ENCODE measurements at places on chromosomes 12 and 14.
A peak's percentile ranks its signal among the peaks of the same experiment; 100 is the strongest.

DNA sequence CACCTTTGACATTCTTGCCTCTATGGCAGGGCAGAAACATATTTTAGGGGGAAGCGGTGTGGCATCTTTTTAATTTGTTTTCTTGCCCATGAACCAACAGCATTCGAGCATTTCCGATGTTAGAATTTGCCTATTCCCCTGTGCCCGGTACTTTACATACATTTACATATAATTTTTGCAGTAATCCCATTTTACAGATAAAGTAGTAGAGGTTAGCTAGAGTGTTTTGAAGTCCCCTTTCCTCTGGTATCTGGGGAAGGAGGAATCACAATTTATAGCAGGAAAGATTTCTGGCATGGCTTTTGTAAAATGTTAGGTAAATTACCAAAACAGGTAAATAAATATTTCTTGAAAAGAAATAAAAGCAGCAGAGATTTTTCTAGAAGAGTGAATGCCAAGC lies 1.6 kb downstream of the BORCS5 start:
- no peak for DNase-seq

DNA sequence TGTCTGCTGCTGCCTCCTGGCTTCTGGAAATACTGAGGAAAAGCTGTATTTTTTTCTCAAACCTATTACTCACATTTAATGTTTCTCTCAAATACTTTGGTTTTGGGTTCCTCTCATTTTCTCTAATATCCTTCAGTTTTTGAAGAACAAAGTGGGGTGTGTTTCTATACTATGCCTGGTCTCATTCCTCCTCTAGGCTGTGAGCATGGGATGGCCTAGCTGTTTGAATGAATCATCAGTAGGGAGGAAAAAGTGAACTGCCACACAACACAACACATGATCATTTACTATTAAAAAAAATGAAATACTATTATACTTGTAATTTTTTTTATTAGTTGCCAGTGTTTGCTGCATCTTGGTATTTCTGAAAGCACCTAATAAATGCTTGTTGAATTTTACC lies 11.3 kb upstream of the SMCO3 start:
- no peak for DNase-seq

- DNase-seq: peak; percentile 27
Observed at GRCh38 chr12:40146800-40147797, 41.2 kb upstream of the SLC2A13 start.

DNA sequence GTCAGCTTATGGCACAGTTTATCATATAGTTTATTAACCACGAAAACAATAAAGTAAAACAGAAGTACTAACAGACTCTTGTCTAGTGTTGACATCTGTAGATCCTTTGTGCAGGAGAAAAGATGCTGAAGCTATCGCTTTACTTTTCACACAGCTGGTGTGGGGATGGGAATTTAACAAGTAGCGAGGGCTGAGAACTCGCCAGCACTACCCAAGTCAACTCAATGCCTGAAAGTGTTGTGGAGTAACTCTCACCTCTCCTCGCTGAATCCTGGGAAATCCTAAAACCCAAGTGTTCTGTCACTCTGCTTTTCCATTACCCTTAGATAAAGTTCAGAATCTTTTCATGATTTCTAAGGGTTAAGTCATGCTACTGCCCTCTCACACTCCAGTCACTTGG lies 264.2 kb downstream of the BMP4 start:
- DNase-seq: no peak

GRCh38 chr14:88553886-88554456 lies 836 bp downstream of the PTPN21 start:
- no peak for DNase-seq

DNA sequence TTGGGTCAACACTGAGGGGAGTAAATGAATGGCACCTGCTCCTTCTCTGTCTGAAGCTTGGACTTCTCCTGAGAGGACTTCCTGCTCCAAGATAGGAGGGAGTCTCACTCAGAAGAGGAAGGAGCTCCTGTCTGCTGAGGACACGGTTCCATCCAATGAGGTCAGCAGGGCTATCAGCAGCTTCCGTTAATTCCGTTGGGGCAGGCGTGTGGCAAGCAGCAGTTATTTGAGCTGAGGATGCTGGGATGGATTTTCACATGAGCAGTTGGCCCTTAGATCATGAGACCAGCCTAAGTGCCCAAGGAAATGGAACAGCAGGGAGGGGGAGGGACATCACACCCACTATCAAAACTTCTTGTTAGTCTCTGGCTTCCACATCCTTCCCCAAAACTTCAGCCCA lies 159.0 kb upstream of the PZP start:
- DNase-seq: no peak
